PC-3 (cell line): ENCODE measurements at places on chromosomes 4 and X.

GRCh38 chr4:127134490-127134889, 498.3 kb upstream of the INTU start:
- no peak for DNase-seq

DNA sequence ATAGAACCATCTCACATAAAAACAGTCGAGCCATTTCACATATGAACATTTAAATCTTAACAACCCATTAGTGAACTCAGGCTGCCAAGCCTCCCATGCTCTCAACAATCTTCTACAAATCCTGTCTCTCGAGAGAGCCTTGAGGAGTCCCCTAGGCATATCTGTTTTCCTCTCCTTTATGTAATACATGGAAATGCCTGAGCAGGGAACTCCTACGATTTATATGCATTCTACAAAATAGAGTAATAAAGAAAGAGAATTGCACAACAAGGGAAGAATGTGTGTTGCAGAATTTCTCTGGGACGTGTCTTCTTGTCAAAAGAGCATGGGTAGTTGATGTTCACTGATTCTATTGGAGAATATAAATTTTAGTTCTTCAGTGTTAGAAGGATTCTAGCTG, 101.8 kb upstream of the VCX2 start:
- no peak for DNase-seq

DNA sequence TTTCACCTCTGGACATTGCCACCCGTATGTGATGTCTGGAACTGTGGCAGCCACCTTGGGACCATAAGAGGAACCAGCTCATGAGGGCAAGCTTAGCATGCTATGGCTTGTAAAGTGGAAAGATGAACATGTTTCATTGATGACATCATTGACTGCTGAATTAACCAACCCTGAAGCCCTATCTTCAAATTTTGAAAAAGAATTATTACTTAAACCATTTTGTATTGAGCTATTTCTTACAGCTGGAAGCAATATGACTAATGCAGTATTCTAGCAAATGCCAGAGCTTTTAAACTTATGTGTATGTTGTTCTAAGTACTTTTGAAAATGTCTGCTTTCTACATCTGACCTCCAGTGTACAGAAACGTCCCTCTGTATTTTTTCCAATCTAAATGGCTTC, 18.1 kb downstream of the GUCY2F start:
- DNase-seq = no peak

DNA sequence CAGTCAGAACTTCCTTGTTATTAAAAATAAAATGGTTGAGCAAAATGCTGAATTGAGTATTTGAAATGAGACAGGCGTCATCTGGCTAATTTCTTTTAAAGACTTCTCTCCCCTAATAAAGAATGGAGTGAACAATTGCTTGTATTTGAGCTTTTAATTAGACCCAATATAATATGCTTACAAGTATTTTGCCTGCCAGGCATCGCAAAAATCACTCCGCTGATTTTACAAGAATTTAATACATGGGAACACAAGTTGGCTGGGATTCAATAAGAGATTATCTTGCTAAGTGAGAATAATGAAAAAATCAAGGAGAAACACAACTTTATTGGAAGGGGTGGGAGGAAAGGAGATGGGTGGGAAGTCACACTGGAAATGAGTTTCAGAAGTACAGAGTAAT, 52.3 kb downstream of the KLF3 start:
- DNase-seq = no peak

GRCh38 chrX:106917830-106918500, 2.2 kb upstream of the CLDN2 start:
- peak; percentile 95 for DNase-seq

DNA sequence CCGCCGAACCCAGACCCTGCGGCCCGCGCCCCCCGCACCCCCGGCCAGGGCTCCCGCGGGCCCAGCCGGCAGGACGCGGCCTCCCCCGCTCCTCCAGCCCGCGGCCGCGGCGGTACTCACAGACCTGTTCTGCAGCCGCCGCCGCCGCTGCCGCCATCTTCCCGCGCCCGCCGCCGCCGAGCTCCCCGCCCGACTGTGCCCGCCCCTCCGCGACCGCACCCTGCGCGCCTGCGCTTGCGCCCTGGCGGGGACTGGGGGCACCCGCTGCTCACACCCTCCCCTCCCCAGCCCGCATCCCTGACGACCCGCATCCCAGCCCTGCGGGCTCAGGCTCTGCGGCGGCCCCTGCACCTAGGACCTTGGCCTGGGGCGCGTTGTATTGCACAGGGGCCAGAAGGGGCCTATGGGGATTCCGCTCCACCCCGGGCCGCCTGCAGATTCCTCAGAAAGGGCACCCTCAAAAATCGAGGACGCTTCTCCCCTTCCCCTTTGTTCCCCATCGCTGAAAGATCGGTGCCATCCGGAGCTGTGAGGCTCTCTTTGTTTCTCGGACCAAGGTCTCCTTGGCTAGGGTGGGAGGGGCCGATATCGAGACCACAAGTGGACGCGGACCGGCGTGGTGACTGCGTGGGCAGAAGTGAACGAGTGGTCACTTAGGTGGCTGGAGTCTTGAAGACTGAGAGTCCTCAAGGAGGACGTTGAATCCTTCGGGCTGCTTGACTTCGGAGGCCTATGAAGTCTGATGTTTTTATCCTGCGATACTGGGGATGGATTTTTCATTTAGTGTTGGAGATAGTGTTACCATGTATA, at the start of gene SGCB:
Gene SGCB, minus strand, starts transcription at position 197 of the 810 bp plus-strand sequence. Its CDS starts 40 bp downstream, at position 157.
- peak; percentile 58 for DNase-seq

DNA sequence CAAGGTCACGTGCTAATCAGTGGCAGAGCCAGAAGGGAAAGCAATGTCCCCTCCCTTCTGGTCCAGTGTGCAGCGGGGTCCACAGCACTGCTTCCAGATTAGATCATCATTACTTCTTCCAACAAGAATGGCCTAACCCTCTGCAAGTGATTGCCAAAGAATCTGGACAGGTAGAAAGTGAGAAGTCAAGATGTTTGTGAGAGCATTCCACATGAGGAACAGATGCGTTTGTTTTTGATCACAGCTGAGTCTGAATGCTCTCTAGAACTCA, 147.7 kb downstream of the SHROOM3 start:
- DNase-seq = no peak

- DNase-seq = no peak
These were observed 38.5 kb upstream of the ETDA start for GRCh38 chrX:135213200-135213844.

GRCh38 chr4:33924239-33924638, 2320.1 kb downstream of the ARAP2 start:
- DNase-seq = peak; percentile 46

GRCh38 chr4:35520059-35520458, 724.3 kb downstream of the ARAP2 start:
- DNase-seq = peak; percentile 48

DNA sequence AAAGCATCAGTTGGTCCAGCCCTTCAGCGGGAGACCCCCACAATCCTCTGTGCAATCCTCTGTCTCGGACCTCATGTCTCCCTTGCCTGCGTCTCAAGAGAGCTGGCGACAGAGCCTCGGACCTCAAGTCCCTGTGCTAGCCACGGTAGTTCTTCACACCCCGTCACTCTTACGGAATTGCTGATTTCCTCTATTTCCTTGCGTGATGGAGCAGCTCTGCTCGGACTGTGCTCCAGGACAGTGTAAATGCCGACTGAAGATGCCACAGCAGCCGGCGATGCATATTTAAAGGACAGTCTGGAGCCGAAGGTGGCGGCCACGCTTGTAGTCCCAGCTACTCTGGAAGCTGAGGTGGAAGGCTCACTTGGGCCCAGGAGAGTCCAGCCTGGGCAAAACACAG, 1.9 kb downstream of the GRK4 start:
- DNase-seq = no peak

GRCh38 chr4:101155945-101156344, 191.4 kb downstream of the PPP3CA start:
- no peak for DNase-seq

- DNase-seq = peak; percentile 10
These were observed 196.2 kb downstream of the SNCA start for GRCh38 chr4:89640620-89641366.

- no peak for DNase-seq
These were observed 1169.5 kb upstream of the PABPC4L start for GRCh38 chr4:135371137-135371536.

- no peak for DNase-seq
These were observed 148.2 kb downstream of the FAM47B start for GRCh38 chrX:35090801-35091200.

DNA sequence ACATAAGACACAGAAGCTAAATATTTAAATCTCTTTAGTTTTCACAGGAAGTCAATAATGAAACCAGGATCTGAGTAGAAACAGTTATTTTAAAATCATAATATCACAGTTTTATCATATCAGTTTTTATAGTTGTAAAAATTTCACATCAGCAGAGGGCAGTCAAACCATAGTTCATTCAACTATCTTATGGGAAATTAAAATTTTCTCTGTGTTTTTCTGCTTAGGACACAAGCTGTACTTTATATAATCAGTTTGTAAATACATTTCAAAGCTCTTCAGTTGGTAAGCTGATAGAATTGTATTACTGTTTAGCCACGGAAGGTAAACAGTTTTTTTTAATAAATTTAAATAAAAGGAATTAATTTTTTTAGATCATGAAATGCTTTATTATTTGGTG, 204.8 kb upstream of the NUDT6 start:
- DNase-seq = peak; percentile 37

DNA sequence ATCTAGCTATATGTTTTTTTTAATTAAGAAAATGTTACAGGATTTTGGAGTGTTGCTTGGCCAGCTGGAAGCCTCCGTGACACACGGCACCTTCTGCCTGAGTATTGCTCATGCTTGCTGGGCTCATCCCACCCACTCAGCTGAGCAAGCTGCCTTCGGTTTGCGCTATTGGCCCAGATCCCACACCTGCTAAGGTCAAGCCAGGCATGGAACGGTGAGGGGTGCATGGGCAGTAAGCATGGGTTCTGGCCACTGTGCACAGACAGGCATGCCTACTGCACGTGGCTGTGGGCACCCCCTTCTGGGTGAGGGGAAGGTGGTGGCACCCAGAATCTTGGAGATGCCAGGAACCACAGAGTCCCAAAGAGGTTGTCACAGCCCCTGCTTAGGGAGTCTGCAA, 1178.4 kb upstream of the PCDH7 start:
- no peak for DNase-seq

DNA sequence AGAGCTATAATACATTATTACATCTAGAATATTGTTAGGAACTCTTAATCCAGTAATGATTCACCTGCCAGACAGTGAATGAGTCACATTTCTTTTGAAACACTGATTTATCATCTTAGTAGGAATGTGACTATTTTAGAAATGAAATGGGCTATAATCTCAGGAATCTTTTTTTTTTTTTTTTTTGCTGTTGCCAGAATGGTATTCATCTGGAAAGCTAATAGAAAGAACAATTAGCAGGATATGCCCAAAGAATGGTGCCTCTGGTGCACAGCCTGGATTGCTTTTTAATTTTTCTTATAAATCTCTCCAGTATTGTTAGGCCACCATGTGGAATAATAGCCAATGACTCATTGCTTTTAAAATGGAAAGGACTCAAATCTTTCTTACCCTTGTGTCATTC, 181.1 kb upstream of the SMIM31 start:
- peak; percentile 80 for DNase-seq

- DNase-seq = no peak
These were observed 43.1 kb upstream of the BOD1L1 start for GRCh38 chr4:13670456-13671160.

GRCh38 chr4:22456291-22456690, 59.6 kb downstream of the ADGRA3 start:
- DNase-seq = no peak
